ENCODE measurements at places on chromosomes 11 and 22.

DNA sequence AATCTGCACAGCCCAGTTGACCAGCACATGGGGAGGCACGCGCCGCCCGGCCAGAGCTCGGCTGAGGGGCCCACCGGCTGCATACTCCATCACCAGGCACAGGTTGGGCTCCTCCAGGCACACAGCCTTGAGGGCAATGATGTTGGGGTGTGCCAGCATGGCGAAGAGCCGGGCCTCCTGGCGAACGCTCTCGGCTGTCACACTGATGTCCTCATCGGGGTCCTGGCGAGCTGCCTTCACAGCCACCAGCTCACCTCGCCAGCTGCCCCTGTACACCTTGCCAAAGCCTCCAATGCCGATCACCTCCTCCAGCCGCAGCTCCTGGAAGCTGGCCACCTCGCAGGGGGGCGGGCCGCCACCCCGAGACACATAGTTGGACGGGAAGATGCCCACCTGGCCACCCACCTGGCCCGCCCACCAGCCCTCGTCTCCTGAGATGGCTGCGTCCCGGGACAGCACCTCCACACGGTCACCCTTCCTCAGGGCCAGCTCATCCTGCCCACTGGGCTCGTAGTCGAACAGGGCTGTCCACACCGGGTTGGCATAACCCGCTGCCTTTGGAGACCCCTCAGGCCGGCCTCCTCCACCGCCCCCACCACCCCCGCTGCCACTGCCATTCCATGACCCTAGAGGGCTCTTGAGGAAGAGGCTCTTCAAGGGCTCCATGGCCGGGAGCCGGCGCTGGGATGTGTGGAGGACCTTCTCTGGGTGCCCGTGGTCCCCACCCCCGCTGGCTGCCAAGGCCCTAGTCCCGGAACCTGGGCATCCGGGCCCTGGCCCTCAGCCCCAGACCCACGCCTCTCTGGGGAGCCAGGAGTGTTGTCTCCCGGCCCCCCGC is 711 bp downstream of the MAP3K11 start:
- DNase-seq: no peak

- no peak for DNase-seq
These were observed 7.9 kb downstream of the MB start for GRCh38 chr22:35609261-35609660.

DNA sequence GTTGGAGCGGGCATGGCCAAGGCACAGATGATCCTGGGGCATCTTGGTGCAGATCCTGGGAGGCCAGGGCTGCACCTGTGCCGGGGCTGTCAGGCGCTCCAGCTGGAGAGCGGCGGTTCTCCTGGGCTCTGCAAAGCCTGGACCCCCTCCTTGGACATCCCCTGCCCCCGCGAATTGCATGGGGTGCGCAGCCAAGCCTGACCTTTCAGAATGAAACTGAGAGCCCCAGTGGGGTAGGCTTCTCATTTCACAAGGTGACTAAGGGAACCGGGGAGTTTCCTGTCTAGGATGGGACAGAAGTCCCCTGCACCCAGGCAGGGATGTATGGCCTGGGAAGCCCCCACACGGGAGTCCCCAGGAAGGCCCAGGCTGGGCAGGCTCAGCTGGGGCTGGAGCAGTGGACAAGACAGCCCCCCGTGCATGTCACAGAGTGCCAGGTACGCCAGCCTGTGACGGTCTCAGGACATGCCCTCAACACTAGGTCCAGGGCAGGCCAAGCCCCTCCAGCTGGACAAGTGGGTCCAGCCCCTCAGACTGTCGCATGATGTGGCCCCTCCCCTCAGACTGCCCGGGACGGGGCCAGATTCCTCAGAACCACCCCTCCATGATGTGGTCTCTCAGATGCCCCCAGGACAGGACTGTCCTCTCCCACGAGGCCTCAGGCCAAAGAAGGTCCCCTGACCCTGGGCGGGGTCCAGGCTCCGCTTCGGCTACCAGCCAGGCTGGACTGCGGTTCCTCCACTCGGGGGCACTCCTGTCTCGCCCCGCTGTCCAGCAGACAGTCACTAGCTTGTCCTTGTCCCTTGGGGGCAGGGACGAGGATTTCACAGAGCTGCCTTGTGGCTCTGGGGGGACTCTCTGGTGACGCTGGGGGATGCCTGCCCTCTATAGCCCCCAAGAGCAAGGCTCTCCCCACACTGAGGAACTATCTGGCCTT is 2.3 kb downstream of the LSP1 start:
- no peak for DNase-seq

DNA sequence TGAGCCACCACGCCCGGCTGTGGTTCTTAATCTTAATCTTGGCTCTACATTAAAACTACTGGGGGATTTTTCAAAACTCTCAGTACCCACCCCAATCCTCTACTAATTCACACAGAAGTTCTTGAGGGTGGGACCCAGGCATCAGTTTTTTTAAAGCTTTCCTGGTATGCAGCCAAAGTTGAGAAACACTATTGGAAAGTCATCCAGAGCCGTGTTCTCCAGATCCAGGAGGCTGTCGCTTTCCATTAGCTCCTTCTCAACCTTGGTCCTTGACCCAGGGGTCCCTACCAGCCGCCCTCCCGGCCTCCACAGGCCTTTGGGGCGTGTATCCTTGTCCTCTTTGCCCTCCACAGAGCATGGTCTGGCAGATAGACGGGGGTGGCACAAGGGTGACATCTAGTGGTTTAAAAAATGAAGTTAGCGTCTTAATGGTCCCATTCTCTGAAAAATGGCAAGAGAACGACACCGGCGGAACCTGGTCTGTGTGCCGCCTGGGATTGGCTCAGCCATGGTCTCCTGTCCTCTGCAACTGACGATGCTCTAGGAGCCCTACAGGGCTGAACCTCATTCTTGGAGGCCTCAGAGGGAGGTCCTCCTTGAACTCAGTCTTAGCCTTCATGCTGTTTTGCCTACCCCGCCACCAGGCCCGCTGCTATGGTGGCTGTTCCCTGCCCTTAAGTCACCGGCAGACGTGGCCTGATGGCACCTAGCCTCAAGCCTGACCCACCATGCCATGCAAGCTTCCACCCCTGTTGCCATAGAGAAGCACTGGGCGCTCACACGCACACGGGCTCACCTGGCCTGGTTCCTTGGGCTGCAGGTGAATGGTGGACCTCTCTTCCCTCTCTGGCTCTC is 152.0 kb upstream of the SYN3 start:
- DNase-seq: peak; percentile 7

DNA sequence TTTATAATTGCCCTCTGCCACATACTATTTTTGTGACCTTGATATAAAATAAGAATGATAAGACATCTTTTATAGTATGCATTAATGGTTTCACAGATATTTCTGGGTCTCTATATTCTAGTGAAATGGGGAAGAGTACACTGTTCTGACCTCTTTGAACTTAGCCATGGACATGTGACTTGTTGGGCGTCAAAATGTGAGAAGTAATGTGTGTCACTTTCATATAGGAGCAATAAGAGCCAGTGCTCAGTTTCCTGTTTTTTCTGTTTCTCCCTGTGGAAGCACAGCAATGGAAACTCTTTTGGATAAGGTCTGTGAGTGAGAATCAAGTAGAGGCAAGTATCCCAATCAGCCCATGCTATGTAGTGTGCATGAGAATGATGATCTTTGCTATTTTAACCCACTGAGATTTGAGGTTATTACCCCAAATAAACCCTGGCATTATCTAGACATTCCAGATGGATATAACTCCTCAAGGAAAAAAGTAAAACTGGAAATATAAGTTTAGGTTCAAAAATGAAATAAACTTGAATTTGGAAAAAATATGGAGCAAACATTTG is 60.7 kb downstream of the RAB38 start:
- DNase-seq: no peak

- DNase-seq: peak; percentile 26
These were observed at the start of gene SYT9 for GRCh38 chr11:7251836-7252682. Gene SYT9 (plus strand): TSS chr11:7251904. CDS start chr11:7252187, 283 bp downstream.

DNA sequence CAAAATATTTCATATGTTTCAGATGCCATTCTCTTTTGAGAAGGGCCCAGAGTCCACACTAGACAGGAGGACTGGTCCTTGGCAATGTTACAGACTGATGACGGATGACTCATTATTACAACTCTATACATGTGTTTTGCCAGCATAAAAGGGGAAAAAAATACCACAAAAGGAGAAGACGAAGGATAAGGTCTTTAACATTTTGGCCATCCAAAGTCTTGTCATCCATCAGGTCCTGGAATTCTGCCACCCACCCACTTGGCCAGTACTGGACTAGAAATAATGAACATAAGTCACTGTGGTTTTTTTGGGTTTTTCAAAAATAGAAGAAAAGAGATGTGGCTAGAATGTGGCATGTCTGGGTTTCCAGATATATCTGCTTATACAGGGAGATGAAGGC is 57.7 kb upstream of the BDNF start:
- DNase-seq: no peak

Measured in NCI-H748 treated with DMSO at 0.1 percent for 48 hours (cell line).